Stimulated activated CD4-positive, alpha-beta T cell treated with anti-CD3 and anti-CD28 coated beads, Interleukin-4, amount 100 ng/mL, for 24 hours (primary cell): ENCODE measurements at places on chromosomes 3 and 15.

GRCh38 chr15:99928429-99928981 is 195.3 kb upstream of the LYSMD4 start:
- peak; percentile 87 for DNase-seq

GRCh38 chr3:481680-482079 is 285.1 kb downstream of the CHL1 start:
- DNase-seq: no peak

DNA sequence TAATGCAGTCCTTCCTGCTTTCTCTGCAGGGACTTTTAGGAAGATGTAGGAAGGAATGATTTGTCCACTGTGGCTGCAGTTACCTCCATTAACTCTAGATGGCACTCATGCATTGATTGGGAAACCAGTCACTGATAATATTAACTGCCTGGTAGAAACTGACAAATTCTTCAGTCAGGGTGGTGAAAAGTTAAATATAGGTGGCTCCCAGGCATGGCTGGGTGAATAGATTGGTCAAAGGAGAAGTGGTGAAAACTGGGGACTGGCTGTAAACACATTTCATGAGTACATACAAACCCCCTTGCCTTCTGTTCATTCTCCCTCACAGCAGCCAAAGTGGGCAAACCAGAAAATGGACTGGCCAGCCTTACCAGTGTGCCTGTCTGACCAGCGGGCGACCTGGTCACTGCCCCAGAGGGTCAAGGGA is 333.4 kb downstream of the THSD4 start:
- peak; percentile 6 for DNase-seq

GRCh38 chr3:155391104-155391503 is 97.6 kb upstream of the STRIT1 start:
- no peak for DNase-seq

GRCh38 chr3:169627073-169627472 is 36.4 kb downstream of the MECOM start:
- no peak for DNase-seq

- DNase-seq: no peak
Observed at GRCh38 chr3:9180764-9181117, 68.7 kb downstream of the SRGAP3 start.

GRCh38 chr3:190616637-190617036 is 102.8 kb downstream of the IL1RAP start:
- no peak for DNase-seq

DNA sequence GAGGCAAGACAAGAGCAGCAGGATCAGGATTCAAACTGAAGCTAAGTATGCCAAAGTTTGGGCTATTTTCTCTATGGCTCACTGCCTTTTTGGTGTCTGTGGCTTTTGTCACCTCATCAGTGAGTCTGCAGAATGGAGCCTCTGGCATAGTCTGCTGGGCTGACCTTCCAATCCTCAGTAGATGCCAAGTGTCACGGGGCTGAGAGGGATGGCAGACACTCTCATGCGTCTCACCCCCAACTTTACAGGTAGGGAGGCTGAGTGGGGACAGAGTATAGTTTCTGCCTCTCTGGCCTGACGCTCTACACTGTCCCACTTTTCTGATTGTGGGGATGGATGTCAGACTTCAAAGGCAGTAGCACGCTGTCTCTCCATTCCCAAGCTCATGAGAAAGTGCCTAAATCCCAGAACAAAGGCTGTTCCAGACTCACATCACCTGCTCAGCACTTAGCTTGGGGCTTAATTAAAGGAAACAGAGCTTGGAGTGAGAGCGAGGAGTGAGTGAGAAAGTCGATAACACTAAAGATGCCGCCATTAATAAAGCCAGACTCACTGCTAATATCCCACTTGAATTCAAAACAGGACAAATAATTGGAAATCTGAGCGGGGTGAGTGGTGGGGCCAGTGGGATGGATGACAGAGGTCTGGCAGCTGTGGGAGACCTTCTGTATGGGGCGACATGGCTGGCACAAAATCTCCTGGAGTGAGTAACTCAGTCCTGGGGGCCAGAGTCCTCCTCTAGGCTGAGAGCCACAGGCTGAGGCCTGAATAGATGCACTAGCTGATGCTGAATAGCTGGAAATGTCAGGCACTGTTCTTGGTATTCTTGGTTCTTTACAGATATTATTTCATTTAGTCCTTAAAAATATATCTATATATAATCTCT is 78.4 kb upstream of the MRPS22 start:
- DNase-seq: no peak

- no peak for DNase-seq
Observed at GRCh38 chr3:72275331-72275751, 490.4 kb upstream of the PROK2 start.

- DNase-seq: no peak
Observed at GRCh38 chr3:57001356-57001755, 59.1 kb upstream of the SPATA12 start.

GRCh38 chr3:51662456-51662855 is 8.6 kb upstream of the TEX264 start:
- no peak for DNase-seq

GRCh38 chr3:3675801-3676200 is 123.4 kb upstream of the LRRN1 start:
- no peak for DNase-seq

DNA sequence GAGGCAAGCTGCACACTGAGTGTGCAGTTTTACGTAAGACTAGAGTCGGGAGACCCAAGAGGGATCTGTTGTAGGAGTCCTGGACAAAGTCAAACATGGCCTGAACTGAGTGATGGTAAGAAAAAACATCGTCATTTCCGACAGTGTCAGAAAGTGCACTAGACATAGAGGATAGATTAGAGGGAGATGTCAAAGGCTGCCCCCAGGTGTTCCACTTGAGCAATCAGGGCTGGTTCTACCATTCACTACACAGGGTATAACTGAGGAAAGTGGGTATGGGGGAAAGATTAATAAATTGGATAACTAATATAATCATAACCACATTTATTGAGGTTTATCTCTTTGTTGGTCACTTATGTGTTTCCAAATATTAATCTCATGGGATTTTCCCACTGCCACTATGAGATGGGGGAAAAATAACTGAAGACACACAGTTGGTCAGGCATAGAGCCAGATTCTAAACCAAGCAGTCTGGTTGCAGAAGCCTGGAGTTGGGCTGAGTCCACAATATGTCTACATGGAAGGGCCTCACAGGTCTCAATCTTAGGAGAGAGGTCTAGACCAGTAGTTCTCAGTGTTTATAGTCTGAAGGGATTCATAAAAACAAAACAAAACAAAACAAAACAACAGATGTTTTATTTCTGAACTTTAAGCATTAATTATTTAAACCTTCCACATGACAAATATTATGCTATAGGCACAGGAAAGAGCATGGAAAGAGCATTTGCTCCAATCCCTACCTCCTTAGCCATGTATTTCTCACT is 766.5 kb downstream of the NTRK3 start:
- DNase-seq: no peak

DNA sequence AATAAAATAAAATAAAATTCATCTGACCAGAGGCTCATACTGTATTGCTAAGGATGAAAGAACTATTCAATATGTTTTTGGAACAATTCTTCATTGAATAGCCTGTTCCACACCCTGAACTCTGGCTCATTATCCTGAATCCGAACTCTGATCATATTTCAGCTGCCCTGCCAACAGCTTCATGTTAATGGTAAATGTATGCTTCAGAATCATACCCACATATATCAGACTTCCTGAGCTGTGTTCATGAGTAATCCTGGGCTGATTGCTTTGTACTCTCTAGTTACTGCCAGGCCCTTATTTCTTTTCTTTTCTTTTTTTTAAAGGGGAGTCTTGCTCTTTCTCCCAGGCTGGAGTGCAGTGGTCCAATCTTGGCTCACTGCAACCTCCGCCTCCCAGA is 11.8 kb downstream of the INO80 start:
- DNase-seq: no peak

DNA sequence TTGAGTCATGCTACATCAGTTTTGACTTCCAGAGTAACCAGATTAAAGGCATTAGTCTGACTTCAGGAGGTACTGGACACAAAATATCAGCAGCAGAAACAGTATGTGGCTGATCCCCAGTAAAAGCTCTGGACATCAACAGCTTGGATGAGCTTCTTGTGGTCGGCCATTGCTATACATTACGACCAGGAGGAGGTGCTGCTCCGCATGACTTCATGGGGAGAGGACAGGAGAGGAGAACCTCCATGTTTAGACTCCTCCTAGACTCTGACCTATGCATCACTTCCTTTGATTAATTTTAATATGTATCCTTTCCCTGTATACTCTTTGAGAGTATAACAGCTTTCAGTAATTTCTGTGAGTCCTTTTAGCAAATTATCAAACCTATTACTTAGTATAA is 285.6 kb upstream of the ARHGEF26 start:
- no peak for DNase-seq

GRCh38 chr15:44215594-44215993 is 20.5 kb upstream of the FRMD5 start:
- no peak for DNase-seq

DNA sequence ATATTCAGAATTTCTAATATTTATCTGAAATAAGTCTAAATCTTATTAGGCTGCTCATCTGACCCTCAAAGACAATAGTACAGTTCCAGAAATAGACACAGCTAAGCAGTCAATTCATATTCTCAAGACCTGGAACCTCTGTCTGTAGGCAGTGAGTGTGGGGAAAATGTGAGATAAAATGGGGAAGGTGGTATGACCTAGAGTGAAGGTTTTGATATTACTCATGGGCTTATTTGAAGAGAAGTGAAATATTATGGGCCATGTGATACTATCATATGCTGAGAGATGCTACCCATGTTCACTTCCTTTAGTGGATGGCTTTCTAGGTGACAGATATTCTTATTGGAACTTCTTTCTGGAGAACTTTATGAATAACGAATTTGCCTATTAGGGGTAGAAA is 33.5 kb downstream of the TGFBR2 start:
- peak; percentile 50 for DNase-seq

DNA sequence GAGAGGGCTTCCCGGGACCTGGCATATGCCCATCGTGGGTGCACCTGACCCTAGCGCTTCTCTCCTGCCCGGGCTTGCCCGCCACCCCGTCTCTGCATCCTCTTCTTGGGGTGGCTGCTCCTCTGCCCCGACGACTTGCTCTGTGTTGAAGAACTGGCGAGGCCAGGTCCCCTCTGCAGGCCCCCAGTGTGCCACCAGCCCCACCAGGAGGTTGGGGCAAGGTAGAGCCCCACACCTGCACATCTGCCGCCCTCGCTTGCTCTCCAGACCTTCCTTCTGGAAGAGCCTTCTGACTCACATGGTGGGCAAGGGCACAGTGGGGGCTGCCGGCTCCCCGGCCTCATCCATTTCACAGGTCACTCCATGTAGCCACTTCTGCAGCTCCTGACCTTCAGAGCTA is 84.3 kb downstream of the FBLN2 start:
- no peak for DNase-seq

DNA sequence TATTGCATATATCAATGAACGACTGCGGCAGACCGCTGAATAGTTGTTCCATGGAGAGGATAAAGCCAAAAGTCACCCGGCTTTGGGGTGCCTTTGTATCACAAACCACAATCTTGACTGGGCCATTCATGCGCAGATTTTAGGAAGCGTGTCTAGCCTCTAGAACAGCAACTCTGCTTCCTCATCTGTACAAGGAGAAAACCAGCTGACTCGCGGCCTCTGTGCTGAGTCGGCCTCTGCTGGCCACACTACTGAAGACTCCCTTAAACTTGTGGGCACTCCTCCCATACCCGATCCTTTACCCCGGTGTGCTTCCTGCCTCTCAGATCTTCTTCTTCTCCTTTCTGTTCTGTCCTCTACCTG is 872 bp downstream of the DLEC1 start:
- DNase-seq: peak; percentile 30

DNA sequence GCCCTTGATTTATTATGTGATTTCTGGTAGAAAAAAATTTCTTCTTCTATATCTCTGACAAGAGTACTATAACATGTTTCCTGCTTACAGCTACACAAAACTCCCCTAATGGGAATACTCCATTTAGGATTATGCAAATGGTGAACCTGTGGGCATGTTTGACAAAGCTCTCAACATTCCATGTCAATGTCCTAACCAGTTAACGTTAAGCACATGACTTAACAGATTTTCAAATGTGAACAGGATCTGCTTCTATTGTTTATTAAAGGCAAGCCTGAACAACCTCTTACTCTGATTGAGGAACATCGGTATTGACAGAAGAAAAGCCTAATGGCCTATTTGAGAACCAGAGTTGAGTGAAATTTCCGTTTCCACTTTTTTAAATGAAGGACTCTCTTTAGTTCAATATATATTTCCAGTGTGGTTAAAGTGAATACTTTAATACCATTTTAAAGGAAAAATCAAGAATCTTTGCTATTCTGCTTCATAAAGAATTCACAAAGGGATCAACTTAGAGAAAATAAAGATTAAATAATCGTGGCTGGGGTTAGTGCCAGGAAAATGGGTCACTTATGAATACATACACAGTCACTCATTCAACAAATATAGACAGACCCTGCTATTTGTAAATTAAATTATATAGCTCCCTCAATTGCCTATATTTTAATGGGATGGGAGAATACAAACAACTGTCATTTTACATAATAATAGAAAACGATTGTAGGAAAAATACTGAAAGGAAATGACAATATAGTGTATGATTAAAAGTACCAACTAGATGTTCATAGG is 300.3 kb upstream of the CBLB start:
- DNase-seq: no peak

DNA sequence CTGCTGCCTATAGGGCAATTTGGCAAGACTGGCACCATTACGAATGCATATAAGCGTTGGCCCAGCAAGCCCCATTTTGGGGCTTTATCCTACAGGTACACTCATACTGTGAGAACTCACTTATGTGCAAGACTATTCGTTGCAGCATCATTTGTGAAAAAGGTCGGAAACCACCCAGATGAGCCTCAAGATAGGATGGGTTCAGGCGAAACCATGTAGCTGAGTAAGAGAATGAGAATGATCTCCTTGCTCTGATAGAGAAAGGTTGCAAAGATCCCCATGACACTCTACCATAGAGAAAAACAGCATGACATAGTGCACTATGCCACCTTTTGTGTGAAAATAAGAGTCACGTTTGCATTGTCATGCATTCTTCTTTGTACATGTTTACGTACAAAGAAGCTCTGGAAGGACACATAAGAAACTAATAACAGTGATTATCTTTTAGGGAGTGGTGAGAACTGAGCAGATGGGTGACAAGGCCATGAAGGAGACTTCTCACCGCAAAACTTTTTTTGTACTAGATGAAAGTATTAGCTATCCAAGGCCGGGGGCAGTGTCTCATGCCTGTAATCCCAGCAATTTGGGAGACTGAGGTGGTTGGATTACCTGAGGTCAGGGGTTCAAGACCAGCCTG is 50.0 kb downstream of the RHCG start:
- DNase-seq: no peak

DNA sequence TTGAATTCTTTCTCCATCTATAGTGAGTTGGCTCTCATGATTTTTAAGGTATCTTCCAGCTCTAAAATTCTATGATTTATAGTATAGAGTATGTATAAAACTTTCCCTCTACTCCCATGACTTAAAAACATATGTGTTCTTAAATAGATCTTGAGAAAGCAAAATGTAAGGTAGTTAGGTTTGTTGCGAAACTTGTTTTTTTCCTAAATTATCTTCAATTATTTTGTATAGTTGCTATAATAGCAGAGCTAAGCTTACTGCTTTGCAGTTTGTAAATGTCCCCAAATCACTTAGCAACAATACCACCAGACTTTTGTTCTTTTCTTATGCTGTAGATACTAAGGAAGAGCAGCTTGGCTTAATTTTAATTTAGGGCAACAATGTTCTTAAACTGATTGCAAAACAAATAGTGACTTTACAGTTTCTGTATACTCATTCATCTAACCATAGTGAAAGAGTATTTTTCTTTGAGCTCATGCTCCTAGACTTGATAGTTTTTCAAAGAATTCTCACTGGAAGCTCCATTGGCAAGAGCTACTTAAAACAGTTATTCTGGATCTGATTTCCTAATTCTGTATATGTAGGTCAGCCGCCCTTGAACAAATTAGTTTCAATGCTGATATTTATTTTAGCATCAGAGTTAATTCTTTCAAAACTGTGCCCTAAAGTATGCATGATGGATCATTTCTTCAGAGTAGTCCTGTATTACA is 61.2 kb downstream of the LYSMD4 start:
- DNase-seq: no peak
